ENCODE measurements at places on chromosomes 5 and 9.

GRCh38 chr9:112789891-112790774 is 39.6 kb downstream of the SNX30 start:
- no peak for DNase-seq

- no peak for DNase-seq
Measured at GRCh38 chr9:17401858-17402257, 177.0 kb upstream of the SH3GL2 start.

DNA sequence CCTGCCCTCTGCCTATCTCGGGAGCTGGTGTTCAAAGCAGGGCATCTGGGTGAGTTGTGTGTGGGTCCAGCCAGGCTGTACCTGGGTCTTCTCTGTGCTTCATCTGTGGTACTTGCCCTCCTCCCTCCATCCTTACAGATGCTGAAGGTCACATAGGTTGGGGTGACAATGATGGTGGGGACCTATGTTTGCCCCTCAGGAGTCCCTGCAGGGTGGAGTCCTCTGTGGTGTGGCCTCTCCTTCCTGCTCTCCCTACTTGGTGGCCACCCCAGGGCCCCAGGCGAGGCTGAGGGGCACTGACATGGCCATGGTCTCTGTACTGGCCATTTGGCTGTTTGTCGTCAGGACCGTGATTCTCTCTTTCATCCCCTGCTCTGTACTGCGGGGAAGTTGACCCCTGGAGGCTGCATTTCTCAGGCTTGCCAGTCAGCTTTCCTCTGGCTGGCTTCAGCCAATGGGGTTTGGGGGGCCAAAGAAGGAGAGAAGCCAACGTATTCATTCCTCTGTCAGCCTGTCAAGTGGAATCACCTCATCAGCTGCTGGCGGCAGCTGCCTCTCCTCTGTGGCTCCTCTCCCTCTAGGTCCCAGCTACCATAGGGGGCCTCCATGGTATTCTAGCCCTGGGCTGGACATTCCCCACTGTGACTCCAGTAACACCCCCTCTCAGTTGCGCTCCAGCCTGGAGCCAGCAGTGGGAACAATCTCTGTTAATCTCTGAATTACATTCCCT is 4.6 kb downstream of the DCANP1 start:
- DNase-seq: no peak

- DNase-seq: no peak
Measured at GRCh38 chr9:86281593-86282076, 703 bp downstream of the ISCA1 start.

DNA sequence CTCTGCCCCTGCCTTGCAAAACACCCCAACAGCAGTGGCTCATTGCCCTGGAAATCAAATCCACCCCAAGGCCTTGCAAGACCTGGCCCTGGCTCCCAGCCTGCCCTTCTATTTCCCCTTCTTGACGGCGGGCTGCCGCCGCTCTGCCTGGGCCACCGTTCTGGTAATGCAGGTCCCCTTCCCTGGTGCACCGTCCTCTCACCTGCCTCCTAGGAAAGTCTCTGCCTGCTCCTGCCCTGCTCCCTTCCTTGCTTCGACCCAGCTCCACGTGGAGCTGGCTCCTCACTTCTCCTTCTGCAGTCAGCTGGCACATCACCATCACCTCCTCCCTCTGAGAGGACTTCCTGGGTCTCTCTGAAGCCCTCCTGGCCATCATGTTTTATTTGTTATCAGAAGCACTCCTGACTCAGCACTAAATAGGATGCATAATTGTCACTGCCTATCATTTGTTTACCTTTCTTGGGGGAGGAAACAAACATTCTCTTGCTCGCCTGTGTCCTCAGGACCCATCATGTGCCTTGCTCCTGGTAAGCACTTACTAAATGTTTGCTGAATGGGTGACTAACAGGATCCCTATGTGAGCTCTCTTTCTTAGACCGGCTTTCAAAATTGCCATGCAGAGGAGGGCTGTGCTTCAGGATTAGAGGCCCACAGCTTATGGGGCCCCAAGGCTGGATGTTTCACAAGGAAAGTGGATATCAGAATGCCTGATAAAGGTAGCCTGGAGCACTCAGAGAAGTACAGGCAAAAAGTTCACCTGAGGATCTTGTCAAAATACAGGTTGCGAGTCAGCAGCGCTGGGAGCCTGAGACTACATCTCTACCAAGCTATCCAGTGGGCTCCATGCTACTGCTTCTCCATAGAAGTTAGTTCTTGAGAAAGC is 19.6 kb upstream of the C5orf47 start:
- DNase-seq: no peak

- no peak for DNase-seq
Measured at GRCh38 chr5:34737731-34738130, 81.6 kb downstream of the RAI14 start.

GRCh38 chr5:84437673-84438315 is 53.1 kb upstream of the EDIL3 start:
- no peak for DNase-seq

DNA sequence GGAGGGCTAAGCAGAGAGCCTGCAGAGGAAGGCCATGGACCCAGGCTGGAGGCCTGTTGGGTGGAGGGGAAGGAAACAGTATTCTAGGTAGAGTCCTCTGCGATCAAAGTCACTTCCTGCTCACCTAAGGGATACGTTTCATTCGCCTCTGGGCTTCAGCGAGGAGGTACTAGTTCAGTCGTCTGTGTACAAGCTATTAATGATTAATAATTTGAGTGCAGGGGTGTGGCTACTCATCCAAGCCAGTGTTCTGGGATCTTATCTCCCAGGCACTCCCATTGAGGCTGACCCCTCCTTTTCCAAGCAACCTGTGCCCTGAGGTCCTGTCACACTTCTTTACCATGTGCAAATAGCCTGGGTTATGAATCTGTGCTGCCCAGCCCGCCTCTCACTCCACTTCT is 25.2 kb downstream of the RALGPS1 start:
- no peak for DNase-seq

DNA sequence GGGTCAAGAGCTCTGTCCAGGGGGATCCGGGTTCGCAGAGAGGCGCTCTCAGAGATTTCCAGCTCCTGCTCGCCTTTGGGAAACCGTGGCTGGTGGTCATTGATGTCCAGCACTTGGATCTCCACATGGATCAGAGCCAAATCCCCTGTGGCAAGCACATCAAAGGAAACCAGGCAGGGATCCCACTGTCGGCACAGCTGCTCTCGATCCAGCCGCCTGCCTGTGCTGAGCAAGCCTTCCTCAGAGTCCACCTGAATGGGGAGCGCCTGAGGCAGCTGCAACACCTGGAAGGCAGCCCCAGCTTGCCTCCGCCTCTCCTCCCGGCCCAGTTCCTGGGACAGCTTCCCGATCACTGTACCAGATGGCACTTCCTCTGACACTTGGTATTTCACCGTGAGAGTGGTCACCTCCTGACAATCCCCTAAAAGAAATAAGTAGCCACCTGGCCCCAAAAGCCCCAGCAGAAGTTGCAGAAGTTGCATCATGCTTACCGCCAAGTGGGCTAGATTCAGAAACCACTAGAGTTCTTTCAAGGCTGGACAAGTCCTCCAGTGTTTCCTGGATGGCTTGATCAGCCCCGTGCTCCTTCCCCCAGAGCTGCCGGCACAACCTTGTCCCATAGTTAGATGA is 520 bp downstream of the PCDH12 start:
- DNase-seq: no peak

GRCh38 chr5:154740483-154740882 is 14.7 kb upstream of the LARP1 start:
- no peak for DNase-seq

DNA sequence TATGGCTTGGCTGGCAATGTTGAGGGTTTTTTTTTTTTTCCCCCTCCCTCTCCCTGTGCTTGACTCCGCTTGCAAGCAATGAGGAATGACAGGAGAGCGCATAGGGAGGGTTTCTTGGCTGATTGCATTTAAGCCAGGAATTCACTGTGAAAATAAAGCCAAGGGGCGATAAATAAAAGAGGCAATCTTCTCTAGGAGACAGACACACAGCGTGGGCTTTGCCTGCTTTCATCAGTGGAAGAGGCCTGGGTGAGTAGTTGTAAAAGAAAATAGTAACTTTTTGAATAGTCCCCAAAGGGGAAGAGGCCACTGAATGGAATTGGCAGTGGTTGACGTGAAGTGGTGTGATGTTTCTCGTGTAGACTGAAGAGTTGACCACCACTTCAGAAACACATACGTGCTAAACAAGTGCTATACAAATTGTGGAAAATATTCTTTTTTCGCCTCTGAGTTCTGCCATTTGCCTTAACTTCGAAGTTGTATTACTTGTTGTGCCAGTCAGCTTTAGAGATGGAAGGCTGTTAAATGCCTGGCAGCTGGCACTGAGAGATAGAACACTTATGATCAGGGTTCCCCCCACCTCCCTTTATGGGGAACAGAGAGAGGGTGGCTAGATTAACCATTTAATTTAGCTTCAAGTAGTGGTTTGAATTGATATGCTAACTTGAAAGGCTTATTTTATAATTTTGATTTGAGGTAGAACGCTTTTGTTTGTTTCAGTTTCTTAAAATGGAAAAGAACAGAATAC is 3.0 kb downstream of the ZSWIM6 start:
- no peak for DNase-seq

DNA sequence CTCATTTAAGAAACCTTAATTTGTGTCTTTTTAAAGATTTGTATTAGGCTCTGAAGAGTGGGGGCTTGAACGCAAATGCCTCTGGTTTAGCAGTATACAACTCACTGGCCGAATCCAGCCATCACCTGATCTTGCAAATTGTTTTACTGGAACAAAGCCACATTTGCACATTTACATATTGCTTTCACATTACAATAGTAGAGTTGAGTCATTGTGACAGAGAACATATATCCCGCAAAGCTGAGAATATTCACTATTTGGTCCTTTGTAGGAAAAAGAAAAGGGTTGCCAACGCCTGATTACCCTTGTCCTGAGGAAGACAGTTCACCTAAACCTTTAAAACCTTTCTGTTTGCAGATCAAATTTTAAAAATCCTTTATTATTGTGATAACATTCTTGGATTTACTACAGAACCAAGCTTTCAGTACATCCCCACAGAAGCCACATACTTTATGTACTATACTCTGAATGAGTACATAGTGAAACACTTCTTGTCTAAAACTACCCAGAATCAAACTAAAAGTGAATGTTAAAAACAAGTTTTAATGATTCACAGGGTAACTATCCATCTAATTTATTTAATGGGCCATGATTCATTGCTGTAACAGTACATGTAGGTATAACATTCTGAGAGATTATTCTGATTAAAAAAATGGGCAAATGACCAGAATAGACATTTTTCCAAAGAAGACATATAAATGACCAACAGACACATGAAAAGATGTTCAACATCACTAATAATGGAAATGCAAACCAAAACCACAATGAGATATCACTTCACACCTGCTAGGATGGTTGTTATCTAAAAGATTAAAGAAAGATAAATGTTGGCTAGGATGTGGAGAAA is 161.0 kb downstream of the SLC25A46 start:
- DNase-seq: no peak

GRCh38 chr5:100840789-100841188 is 62.3 kb downstream of the ST8SIA4 start:
- DNase-seq: no peak

- DNase-seq: no peak
Measured at GRCh38 chr5:8136271-8136670, 267.3 kb downstream of the MTRR start.

- no peak for DNase-seq
Measured at GRCh38 chr5:30103452-30104202, 1089.9 kb upstream of the CDH6 start.

GRCh38 chr9:108567571-108567970 is 288.2 kb downstream of the ACTL7B start:
- no peak for DNase-seq

DNA sequence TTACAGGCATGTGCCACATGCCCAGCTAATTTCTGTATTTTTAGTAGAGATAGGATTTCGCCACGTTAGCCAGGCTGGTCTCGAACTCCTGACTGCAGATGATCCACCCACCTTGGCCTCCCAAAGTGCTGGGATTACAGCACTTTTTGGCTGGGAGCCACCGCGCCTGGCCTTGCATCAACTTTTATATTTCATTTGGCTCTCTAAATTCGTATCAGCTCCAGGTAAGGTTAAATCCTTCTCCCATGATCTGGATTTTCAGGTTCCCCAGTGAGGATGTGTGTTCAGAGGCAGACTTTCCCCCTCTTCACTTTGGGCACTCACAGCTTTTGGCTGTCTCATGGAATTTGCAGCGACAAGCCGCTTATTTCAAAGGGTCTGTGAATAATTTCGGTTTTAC is 16.8 kb upstream of the RNF38 start:
- DNase-seq: no peak

- DNase-seq: no peak
Measured at GRCh38 chr9:136292591-136293448, 11.1 kb downstream of the CCDC187 start.

GRCh38 chr9:99185934-99186333 is 35.8 kb downstream of the ALG2 start:
- DNase-seq: no peak

DNA sequence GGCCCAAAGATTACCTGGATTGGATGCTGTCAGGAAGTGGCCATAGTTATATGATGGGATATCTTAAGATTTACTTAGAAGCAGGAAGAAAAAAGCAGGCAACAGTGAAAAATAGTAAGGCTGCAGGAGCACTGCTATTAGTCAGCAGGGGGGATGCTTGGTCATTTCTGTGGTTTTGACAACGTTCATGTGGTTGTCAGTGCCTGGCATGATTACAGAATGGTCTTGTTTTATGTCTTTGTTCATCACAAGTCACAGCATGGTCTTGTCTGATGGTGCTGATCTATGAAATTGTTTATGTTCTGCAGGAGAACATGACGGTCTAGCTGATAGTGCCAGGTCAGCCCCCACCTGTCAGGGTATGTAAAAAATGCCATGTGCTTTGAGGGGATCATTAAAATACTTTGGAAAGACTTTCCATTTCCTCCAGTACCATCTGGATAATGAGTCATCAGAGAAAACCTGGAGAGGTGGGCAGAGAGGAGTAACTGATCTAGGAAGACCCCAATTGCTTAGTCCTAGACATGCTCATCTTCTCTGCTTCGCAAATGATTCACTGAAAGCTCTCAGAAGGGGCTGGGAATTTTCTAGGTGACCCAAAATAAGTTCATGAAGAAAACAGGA is 48.5 kb downstream of the PLGRKT start:
- DNase-seq: no peak

DNA sequence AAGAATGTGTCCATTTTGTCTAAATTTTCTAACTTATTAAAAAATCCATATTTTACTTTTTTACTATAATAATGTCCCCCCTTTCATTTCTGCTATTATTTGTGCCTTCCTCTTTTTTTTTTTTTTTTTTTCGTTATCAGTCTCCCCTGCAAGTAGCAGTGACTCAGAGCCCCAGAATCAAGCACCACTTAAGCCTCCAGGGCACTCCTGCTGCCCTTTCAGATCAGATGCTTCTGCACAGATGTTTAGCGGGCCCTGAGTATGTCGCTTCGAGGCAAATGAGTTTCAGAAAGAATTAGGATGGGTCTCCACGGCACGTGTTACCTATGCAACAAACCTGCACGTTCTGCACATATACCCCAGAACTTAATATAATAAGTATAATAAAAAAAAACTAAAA is 11.7 kb downstream of the MED7 start:
- no peak for DNase-seq

DNA sequence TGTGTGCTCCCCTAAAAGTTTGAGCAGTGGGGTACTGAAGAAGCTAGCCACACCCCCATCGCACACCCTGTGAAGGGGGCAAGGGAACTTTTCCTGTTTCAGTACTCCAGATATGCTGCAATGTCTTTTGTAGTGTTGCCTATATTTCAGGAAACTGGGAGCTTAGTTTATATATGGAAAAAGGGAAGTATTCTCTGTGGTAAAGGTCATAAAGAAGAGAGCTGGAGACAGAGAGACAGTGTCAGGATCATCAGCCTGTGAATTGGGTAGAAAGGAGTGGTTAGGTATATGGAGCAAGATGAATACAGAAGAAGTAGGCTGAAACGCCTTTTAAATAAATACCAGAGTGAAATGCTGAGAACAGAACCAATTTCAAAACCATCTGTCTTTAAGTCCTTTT is 82.2 kb upstream of the C9orf72 start:
- no peak for DNase-seq

- no peak for DNase-seq
Measured at GRCh38 chr9:76707510-76707909, 56.7 kb upstream of the PCA3 start.
